T47D (cell line): ENCODE measurements at places on chromosomes 7 and 10.

DNA sequence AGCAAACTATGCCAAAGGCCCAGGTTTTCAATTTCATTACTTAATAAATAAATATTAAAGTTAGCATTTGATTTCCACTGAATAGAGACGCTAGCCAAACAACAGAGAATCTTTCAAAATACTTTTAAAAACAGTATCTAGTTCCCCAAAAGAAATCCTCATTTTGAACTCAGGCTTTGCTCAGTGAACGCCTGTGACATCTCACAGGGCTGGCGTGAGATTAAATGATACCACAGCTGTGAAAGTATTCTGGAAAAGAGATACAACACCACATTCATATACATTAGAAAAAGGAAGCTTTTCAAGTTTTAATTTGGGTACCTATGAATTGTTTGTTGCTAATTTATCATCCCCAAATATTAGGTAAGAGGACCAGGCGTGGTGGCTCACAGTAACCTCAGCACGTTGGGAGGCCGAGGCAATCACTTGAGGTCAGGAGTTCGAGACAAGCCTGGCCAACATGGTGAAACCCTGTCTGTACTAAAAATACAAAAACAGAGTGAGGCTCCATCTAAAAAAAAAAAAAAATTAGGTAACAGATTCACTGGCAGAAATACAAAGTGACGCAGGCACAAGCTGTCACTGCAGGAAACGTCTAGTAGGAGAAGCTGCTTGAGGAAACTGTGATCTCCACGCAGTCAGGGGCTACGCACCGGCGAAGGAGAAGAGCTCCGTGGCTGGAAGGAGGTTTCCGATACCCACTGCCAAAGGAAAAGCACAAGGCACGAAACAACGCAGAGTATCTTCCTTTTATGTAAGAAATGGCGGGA lies 50.0 kb downstream of the AMZ1 start:
- no peak for DNase-seq

- DNase-seq, result no peak
These were observed 131.7 kb downstream of the GRK5 start for GRCh38 chr10:119339109-119339508.

DNA sequence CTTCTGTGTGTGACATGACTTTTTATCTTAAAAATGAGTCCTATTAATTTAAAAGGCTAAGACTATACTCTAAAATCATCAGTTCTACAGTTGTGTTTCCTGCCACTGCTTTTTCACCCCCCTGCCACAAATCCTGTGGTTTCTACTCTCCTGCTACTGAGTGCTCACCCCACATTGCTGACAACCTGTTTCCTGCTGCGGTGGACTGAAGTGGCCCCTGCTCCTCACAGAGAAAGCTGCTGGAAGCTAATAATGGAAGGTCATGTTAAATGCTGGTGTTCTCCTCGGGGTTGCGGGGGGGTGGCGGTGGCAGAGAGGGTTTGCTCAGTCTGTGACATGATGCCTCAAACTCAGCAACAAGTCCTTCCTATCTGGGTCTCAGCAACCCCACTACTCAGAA lies 113.2 kb upstream of the INHBA start:
- no peak for DNase-seq

DNA sequence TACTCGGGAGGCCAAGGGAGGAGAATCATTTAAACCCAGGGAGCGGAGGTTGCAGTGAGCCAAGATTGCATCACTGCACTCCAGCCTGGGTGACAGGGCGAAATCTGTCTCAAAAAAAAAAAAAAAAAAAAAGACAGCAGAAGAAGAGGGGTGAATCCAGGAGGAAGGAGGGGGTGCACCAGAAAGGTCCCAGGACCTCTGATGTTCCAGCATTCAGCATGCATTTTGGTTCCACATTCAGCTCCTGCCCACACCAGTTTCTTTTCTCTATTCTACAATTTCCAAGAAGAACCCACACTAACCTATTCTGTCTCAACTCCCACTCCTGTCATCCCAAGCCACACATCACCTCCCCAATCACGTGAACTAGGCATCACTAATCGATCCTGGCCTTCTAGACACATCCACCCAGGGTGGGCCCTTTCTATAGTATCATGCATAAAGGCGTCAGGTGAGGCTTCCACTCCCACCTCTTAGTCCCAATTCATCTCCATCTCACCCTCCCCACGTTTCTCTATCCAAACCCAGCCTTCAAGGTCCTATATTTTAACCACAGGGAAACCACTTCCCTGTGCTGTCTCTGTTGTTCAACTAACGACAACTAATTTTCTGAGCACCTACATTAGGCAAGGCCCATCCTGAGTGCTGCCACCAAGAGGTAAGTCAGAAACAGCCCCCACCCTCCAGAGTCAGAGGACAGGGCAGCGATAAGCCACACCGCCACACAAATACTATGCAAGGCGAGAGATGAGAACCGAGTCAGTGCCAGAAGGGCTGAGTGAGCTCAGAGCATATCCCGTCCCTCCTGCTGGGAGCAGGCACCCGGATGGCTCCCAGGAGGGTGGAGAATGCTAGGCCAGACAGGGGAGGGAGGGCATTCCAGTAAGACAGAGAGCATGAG lies 2.2 kb downstream of the ANXA11 start:
- peak; percentile 52 for DNase-seq

DNA sequence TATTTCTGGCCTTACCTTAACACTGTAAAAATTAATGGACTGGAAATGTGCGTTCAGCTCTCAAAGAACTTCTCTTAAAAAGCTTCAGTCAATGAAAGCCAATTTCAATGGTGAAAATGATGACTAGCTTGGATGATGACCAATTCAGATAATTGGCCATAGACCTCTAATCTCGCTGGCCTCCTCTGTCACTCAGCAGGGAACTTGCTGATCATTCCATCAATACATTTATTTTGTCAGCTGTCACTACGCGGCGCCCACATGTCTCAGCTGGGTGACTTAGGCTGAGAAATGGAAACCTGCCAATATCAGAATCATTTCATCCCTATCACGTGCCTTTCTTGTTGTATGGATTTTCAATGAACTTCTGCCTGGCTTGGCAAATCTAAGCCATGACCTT lies 673.0 kb upstream of the AUTS2 start:
- DNase-seq, result no peak

GRCh38 chr7:144786079-144786478 lies 49.8 kb downstream of the TPK1 start:
- DNase-seq, result no peak

DNA sequence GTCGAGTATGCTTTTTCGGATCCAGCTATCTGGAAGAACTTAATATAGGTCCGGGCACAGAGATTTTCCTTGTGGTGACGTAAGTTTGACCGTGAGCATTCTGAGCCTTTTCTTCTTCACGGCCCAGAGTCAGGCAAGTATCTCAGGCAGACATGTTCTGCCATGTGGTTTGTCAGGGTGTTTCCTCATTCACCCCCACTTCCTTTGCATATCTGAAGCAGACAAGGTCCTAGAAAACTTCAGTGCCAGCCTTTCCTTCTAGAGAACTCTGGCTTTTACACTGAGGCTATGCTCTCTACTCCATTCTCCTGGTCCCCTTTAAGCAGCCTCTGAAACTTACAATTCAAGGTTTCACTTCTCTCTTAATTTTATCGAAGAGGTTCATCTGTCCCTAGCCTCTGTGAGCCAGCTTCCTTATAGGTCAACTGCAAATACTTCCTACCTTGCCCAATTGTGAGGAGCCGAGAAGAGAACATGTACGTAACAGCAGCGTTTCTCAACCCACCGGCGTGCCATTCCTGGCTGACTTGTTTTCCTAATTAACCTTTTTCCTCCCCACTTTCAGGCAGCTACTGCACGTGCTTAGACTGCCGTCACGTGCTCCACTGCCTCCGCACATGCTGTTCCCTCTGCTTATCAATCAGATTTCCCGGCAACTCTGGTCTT lies 47.3 kb downstream of the CDCA7L start:
- no peak for DNase-seq

- no peak for DNase-seq
These were observed 425.0 kb upstream of the ETV1 start for GRCh38 chr7:14414274-14414986.

DNA sequence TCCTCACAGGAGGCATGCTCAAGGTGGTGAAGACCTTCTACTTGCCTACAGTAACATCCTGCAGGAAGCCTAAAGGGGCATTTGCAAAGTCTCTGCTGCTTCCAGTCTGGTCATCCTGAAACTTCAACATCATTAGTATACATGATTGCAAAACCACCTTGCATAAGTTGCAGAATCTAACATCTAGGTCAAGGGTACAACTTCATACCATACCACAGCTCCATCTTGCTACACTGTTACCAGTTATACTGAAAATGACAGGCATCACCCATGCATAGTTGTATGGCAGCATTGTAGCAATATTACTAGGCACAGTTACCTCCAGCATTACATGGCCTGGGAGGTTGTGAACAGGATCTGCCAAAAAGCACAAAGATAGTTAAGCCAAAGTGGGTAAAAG lies 13.7 kb upstream of the MACROH2A2 start:
- DNase-seq, result no peak

DNA sequence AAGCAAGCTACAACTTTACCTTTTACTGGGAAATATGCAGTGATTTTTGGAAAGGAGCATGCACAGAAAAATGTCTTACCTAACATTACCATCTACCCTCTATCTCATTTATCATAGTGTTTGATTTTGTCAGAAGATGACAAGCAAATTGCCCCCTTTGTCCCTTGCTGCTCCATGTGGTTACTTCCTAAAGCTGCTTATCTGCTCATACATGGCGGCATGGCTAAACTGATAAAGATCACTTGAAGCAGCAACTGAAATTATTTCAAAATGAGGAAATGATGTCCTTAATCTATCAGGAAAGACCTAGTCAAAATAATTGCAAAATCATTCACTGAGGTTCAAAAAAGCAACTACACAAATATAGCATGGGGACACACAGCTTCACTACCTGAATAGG lies 1198.5 kb upstream of the SORCS1 start:
- no peak for DNase-seq

- DNase-seq, result no peak
These were observed 193.4 kb upstream of the PDE1C start for GRCh38 chr7:32263611-32264010.
